Osteocyte (in vitro differentiated cells): ENCODE measurements at places on chromosomes 4 and X.

- no peak overlapping the region for H3K27ac ChIP-seq
- H3K4me3 ChIP-seq, result no peak overlapping the region
- no peak for DNase-seq
- no peaks in the 10 kb centered on the region for H3K27me3 ChIP-seq
- no peaks in the 10 kb centered on the region for H3K4me1 ChIP-seq
Measured at GRCh38 chrX:28920153-28920943, 333.1 kb downstream of the IL1RAPL1 start.

DNA sequence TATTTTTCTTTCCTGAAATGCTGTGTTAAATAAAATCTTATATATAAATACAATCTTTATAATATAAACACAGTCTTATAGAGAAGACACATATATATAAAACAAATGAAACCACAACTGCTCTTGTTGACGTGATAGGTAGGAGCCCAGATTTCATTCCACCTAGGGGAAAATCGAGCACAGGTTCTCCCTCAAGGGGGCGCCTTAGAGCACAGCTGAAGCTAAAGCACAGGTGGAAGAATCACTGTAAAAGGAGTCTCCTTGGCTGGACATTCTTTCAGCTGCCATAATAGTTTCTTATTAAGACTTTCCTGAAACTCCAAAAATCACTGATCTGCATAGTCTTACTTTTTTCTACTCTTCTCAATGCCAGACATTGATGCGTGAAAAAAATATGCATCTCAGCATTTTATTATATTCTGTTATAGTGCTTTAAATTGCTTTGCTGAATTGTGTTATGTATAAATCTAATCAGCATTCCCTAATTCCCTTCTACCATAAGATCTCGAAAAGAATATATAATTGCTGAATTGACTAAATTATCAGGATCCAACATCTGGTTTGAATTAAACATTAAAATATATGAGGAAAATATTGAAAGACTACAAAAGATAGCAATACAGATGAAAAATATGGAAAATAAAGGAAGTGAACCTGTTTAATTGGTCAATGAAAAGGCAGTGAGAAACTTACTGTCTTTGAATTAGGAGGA is 25.5 kb upstream of the RXFP1 start:
- H3K4me1 ChIP-seq, result no peaks in the 10 kb centered on the region
- H3K27ac ChIP-seq, result no peak overlapping the region
- peaks cover 29% of the 10 kb centered on the region for H3K27me3 ChIP-seq
- DNase-seq, result no peak
- H3K4me3 ChIP-seq, result no peak overlapping the region

GRCh38 chr4:128341634-128342033 is 54.0 kb upstream of the PGRMC2 start:
- H3K27ac ChIP-seq, result no peak overlapping the region
- no peaks in the 10 kb centered on the region for H3K27me3 ChIP-seq
- H3K36me3 ChIP-seq, result no peaks in the 10 kb centered on the region
- no peak overlapping the region for H3K4me3 ChIP-seq
- no peak for DNase-seq

DNA sequence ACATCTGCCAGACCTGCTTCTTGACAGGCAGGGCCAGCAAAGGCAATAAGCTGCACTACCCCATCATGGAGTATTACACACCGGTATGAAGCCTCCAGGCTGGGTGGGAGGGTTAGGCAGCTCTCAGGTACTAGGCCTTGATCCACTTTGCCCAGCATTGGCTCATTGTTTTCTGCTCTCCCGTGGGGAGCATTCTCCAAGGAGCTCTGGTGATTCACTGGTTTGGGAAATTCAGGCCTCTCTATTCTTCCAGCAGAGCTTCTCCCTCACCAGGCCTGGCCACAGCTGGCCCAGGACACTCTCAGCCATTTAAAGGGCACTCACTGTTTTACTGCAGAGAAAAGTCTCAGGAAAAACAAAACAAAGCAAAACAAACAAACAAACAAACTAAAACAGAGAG is 33.0 kb downstream of the DRP2 start:
- no peak overlapping the region for H3K27ac ChIP-seq
- DNase-seq, result no peak
- no peaks in the 10 kb centered on the region for H3K4me1 ChIP-seq
- no peak overlapping the region for H3K4me3 ChIP-seq

- no peaks in the 10 kb centered on the region for H3K27me3 ChIP-seq
- no peak overlapping the region for H3K27ac ChIP-seq
- DNase-seq, result peak; percentile 48
- no peaks in the 10 kb centered on the region for H3K36me3 ChIP-seq
- no peak overlapping the region for H3K4me3 ChIP-seq
Measured at GRCh38 chrX:261919-262352, 19.2 kb upstream of the PLCXD1 start.

- H3K4me1 ChIP-seq, result peaks cover 4% of the 10 kb centered on the region
- H3K36me3 ChIP-seq, result peaks cover 16% of the 10 kb centered on the region
- no peak overlapping the region for H3K27ac ChIP-seq
- H3K27me3 ChIP-seq, result no peaks in the 10 kb centered on the region
Measured at GRCh38 chr4:3318561-3319021, 25.8 kb downstream of the RGS12 start.

DNA sequence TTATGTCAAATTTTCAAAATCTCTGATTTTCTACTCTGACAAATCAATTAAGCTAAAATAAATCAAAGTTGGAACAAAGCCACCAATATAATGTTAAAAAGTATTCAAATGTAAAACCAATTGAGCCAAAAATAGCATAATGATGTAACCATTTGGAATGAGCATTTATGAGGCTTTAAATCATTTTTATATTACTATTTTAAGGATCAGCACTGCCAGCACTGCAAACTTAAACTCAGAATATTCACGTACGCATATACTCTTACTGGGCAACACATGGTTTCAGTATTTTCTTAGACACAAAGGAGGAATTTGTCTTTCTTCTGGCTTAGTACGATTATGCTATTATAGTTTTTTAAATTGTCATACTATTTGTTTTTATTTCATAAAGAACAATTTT is 52.2 kb downstream of the AFAP1 start:
- peaks cover 10% of the 10 kb centered on the region for H3K36me3 ChIP-seq
- H3K4me1 ChIP-seq, result peaks cover 69% of the 10 kb centered on the region
- no peaks in the 10 kb centered on the region for H3K27me3 ChIP-seq
- DNase-seq, result no peak
- no peak overlapping the region for H3K27ac ChIP-seq
- H3K4me3 ChIP-seq, result no peak overlapping the region

GRCh38 chr4:153603835-153604234 is 80.2 kb upstream of the TLR2 start:
- DNase-seq, result no peak
- H3K27me3 ChIP-seq, result no peaks in the 10 kb centered on the region
- H3K4me1 ChIP-seq, result no peaks in the 10 kb centered on the region
- H3K27ac ChIP-seq, result no peak overlapping the region

DNA sequence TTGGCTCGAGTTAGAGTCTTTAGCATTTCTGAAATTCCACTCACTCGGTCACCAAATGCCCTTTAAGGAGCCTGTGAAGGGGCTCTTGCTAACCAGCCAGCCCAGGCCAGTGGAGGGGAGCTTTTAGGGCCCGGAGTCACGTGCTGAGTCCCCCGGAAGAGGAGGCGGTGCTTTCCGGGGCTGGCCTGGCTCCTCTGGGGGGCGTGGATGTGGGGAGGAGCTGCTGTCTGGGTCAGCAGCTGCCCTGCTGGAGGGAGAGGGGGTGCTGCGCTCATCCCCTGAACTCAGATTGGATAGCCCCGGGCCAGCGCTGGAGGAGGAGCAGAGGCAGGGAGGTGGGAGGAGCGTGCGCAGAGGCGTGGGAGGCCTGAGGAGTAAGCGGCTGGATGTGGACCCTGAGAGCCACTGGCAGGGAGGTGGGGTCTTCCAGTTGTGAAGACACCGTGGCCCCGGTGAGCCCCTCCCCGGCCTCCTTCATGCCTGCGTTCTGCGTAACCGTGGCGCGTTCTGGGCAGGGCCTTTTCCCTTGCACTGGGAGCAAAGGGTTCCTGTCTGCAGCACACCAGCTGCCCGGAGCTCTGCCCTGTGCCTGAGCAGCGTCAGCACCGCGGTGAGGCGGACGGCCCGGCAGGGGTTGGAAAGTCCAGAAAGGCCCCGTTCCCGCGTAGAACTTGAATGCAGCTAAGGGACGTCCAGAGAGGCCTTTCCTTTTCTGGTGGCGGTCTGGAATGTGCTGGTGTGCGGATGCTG is 19.7 kb downstream of the MAEA start:
- DNase-seq, result peak; percentile 93
- H3K27me3 ChIP-seq, result no peaks in the 10 kb centered on the region
- H3K4me1 ChIP-seq, result peaks cover 24% of the 10 kb centered on the region
- peak overlapping the region; percentile 90 for H3K27ac ChIP-seq
- peaks cover 18% of the 10 kb centered on the region for H3K36me3 ChIP-seq

- no peaks in the 10 kb centered on the region for H3K36me3 ChIP-seq
- H3K27ac ChIP-seq, result no peak overlapping the region
- H3K4me3 ChIP-seq, result no peak overlapping the region
- no peak for DNase-seq
Measured at GRCh38 chrX:85111347-85111746, 107.7 kb downstream of the APOOL start.

GRCh38 chr4:54971474-54971950 is 153.9 kb downstream of the KDR start:
- no peaks in the 10 kb centered on the region for H3K36me3 ChIP-seq
- DNase-seq, result no peak
- no peaks in the 10 kb centered on the region for H3K4me1 ChIP-seq
- H3K27ac ChIP-seq, result no peak overlapping the region
- no peak overlapping the region for H3K4me3 ChIP-seq

GRCh38 chrX:118724365-118724764 is 3.0 kb upstream of the IL13RA1 start:
- H3K27ac ChIP-seq, result no peak overlapping the region
- no peak for DNase-seq
- no peak overlapping the region for H3K4me3 ChIP-seq
- H3K27me3 ChIP-seq, result no peaks in the 10 kb centered on the region
- H3K4me1 ChIP-seq, result peaks cover 29% of the 10 kb centered on the region
- no peaks in the 10 kb centered on the region for H3K36me3 ChIP-seq

DNA sequence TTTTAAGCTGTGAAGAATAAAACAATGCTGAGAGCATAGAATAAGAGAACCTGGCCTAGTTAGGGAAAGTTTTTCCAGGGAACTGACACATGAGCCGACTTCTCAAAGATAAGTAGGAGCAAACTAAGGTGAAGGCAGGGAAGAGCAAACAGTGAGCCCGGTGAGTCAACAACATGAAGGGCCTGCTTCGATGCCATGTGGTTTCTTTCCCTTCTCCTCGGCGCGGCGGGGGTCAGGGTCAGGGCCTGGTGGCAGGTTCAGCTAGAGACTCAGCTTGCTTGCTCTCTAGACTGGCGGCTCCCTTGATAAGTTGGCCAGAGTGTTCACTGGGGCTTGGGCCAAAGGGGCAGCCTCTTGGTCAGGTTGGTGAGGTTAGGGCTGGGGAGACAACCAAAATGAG is 81.1 kb downstream of the DLG3 start:
- DNase-seq, result no peak
- no peak overlapping the region for H3K4me3 ChIP-seq
- peaks cover 5% of the 10 kb centered on the region for H3K27me3 ChIP-seq
- H3K36me3 ChIP-seq, result no peaks in the 10 kb centered on the region
- no peak overlapping the region for H3K27ac ChIP-seq
- H3K4me1 ChIP-seq, result no peaks in the 10 kb centered on the region

DNA sequence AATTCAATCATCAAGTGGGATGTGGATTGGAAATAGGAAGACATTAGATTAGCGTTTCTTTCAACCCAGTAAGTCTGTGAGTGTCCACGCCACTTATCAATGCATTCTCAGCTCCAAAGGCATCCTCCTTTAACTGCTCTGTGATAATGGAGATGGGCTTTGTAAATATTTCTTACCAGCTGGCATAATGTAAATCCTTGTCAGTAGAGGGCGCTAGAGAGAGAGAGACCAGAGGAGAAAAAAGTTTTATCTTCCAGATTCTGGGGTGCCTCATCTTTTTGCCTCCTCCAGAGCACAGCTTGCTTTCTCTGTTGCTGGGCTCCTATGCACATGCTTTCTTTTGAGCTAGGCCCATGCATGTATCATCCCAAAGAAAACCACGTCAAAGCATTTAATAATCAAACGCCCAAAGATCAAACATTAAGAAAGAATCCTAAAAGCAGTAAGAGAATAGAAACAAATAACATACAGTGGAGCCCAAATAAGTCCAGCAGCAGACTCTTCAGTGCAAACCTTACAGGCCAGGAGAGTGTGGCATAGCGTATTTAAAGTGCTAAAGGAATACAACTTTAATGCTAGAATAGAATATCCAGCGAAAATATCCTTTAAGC is 9.6 kb upstream of the MTMR1 start:
- H3K36me3 ChIP-seq, result no peaks in the 10 kb centered on the region
- no peaks in the 10 kb centered on the region for H3K27me3 ChIP-seq
- H3K4me1 ChIP-seq, result no peaks in the 10 kb centered on the region

GRCh38 chr4:115159141-115159540 is 45.7 kb upstream of the NDST4 start:
- H3K27ac ChIP-seq, result peak overlapping the region; percentile 58
- no peaks in the 10 kb centered on the region for H3K36me3 ChIP-seq
- H3K27me3 ChIP-seq, result no peaks in the 10 kb centered on the region
- H3K4me3 ChIP-seq, result no peak overlapping the region
- no peak for DNase-seq

- no peak overlapping the region for H3K4me3 ChIP-seq
- H3K27ac ChIP-seq, result no peak overlapping the region
- no peaks in the 10 kb centered on the region for H3K27me3 ChIP-seq
Measured at GRCh38 chrX:48470833-48471118, 716 bp upstream of the SLC38A5 start.

DNA sequence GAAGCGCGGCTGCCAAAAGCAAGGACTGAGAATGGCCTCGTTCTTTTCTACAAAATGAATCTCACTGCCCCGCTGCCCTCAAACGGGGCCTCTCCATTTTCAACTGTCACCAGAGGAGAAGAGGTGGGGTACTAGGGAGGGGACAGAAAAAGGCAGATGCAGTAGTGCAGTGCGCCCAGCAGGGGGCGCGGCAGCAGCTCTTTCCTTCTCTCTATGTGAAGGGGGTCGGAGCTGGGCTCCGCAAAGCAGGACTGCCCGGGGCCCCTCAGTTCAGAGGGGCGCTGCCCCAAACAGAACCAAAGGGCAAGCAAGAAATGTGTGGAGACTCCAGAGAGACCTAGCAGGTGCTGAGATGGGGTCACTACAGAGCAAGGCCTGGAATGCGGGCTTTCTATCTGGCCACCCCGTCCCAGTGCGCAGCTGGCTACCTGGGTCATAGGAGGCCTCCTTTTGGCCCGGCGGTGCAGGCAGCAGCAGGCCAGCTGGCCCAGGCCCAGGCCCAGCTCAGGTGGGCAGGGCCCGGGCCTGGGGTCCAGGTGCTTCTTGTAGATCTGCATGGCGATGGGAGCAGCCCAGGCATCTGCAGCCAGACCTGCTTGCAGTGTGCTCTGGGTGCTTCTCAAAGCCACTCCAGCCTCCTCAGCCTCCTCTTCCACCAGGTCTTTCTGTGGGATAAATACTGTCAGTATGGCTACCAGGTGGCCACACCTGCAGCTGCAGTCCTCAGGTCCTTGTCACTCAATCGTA is 5.9 kb downstream of the IRAK1 start:
- DNase-seq, result no peak
- peaks cover 3% of the 10 kb centered on the region for H3K36me3 ChIP-seq
- H3K27ac ChIP-seq, result no peak overlapping the region
- H3K27me3 ChIP-seq, result no peaks in the 10 kb centered on the region
